ENCODE measurements at places on chromosomes 4 and X.

DNA sequence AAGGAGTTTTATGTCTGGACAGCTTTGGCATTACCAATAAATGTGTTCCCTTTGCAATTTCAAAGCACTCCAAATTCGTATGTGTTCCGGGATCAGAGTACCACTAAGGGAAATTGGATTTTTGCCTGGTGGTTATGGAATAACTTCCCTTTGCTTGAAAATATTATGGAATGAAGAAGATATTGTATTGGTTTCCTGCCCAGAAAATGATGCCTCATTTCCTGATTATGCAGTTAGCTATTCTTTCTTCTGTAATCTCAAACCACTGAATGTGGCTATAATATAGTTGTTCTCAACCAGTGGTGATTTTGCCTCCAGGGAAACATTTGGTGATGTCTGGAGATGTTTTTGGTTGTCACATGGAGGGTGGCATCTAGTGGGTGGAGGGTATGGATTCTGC lies 142.9 kb downstream of the PCDH7 start:
- no peak for DNase-seq

- DNase-seq = no peak
These were observed 71.3 kb downstream of the SLC9A7 start for GRCh38 chrX:46687619-46688018.

GRCh38 chr4:94537921-94538628 lies 86.3 kb downstream of the PDLIM5 start:
- no peak for DNase-seq

DNA sequence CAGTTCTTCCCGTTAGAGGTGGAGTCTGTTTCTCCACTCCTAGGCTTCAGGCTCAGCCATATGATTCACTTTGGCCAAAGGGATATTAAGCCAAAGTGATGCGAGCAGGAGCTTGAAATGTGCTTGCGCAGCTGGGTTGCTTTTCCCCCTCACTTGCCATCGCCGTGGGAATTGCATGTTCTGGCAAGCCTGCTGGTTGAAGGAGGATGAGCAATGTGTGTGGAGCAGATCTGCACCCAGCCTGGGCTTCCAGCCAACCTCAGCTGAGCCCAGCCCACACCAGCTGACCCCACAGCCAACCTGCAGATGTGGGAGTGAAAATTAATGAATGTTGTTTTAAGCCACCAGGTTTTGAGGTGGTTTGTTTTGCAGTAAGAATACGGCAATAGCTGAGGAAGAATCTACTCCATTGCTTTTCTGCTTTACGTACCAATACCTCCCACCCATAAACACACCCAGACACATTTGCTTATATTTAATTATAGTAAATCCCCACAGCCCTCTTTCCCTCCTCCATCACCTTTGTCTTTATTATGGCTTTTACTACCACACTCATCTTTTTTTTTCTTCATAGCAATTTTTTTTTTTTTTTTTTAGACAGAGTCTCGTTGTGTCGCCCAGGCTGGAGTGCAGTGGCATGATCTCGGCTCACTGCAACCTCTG lies 132.8 kb upstream of the FUNDC1 start:
- no peak for DNase-seq

DNA sequence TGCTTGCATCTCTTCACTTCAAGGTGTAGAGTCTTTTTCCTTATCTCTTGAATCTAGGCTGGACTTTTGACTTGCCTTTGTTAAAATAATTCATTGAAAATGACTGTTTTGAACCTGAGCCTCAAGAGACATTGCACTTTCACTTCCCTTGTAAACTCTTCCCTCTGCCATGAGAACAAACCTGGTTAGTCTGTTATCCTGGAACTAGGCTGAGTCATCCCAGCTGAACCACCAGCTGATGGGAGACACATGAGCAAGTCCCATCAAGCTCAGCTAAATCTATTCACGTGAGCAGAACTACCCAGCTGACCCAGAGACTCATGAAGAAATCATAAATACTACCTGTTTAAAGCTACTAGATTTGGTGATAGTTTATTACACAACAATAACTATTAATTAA lies 202.3 kb upstream of the CENPE start:
- peak; percentile 6 for DNase-seq

GRCh38 chrX:50770702-50771101 lies 43.3 kb downstream of the SHROOM4 start:
- DNase-seq = no peak

- DNase-seq = no peak
These were observed 446.1 kb upstream of the RPS6KA3 start for GRCh38 chrX:20712811-20713210.

GRCh38 chr4:87659247-87659931 lies 9.3 kb downstream of the DMP1 start:
- no peak for DNase-seq

GRCh38 chr4:129429581-129430320 lies 333.8 kb downstream of the C4orf33 start:
- no peak for DNase-seq
